Lung (tissue), 17 donors: ENCODE measurements at places on chromosomes 4 and X.
A peak's percentile ranks its signal among the peaks of the same experiment; 100 is the strongest.

DNA sequence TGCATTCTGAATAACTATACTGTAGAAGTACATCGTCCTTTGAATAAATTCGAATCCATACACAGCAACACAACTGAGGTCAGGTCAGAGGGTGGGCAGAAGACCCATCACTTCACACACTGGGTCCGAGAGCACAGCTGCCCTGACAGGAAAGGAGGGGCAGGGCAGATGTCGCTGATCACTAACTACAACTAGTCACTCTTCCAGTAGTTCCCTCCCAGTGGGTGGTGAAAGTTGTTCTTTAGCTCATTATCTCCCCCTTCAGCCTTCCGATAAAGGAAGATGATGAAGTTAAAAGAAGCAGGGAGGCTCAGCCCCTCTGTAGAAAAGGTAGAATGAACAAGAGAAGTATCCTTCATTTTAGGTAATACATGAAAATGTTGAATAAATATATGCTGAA is 278.9 kb downstream of the INPP4B start:
- no peak for DNase-seq

DNA sequence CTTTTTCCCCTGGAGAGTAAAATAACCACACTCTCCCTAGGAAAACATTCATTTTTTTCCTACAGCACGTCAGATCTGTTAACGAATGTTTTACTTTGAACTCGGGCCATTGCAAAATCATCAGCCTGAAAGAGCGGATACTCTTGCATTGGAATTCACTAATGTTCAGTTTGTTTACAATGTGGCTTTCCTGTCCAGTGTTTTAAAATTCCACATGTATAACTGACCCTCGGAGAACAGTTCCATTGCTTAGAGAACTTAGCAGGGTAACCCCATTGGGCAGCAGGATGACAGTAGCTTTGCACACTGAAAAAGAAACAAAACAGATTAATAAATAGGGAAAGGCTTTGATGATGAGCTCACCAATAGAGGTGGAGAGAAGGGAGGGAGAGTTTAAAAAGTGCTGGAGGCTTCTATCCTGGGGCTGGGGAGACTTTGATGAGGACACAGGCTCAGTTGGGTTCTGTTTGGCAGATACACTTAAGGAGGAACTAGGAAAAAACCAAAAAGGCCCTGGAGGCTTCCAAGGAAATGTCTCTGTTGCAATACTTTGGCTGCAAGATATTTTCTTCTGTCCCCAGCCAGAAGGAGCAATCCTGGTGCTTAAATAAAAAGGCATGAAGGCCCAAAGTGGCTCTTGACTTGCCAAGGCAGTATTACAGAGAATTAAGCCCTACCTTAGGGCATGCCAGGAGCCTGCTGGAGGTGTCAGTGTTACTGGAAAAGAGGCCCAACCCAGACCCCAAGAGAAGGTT is 143.1 kb downstream of the ARSF start:
- DNase-seq: peak; percentile 55

DNA sequence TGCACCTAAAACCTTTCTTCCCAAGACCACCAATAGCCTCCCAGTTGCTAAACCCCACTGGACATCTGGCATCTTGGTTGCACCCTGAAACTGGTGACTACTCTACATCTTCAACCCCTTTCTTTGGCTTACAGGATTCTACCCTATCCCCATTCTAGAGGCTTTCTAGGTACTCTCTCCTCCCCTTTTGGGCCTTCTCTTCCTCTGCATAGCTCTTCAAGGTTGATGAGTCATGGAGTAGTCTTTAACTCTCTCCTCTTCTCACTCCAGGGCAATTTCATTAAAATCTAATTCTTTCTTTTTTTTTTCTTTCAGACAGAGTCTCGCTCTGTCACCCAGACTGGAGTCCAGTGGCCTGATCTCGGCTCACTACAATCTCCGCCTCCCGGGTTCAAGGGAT is 16.8 kb downstream of the APOO start:
- DNase-seq: no peak

DNA sequence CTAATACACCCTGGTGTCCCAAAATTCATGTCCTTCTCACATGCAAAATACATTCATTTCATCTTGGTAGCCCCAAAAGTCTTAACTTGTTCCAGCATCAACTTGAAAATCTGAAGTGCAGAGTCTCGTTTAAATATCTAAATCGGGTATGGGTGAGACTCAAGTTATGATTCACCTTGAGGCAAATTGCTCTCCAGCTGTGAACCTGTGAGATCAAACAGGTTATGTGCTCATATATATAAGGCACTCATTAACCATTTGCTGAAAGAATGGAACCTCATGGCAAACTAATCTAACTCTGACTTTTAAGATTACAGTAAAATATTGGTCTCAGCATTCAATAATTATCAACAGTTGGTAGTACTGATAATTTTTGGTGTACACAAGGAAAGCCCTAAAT is 55.5 kb downstream of the PDLIM5 start:
- no peak for DNase-seq

DNA sequence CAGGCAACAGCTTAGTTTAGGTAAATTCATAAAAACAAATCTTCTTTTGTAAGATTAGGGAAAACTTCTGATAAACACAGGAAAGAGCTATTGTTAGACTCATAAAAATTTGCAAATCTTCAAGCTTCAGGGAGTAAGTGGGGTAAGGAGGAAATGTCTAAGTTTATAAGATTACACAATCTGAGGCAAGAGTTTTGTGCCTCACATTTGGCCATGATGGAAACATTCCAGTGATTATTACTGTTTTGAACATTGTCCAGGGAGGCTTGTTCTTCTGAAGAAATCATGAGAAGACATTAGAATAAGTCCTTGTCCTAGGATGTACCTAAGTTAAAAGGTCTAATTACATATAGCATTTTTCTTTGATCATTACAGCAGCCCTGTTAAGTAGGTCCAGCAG is 72.8 kb downstream of the MAOB start:
- no peak for DNase-seq

- no peak for DNase-seq
Observed at GRCh38 chr4:94208918-94209317, 1.3 kb downstream of the SMARCAD1 start.

GRCh38 chrX:119516157-119516702 is 48.0 kb downstream of the SLC25A5 start:
- peak; percentile 39 for DNase-seq

DNA sequence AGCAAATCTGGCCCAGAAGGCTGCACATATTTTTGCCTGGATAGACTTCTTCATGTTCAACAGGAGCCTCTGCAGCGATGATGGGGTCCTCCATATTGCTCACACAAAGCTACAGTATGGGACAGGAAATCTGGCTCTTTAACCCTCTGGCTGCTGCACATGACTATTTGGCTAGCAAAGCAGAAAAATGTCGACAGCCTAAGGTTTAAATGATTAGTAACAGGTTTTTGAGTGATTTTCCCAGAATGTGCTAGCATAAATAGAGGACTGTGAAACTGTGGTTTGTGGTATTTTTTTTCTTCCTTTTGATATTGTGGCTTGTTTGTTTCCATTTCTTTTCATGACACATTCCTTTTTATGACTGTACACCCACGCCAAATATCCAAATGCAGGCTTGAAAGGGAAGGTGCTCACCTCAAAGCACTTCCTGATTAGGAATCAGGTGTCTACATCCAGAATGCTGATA is 120.2 kb upstream of the GK2 start:
- DNase-seq: peak; percentile 2
